ENCODE measurements at places on chromosomes 4 and X.

- no peak for DNase-seq
Measured at GRCh38 chr4:23904639-23905071, 14.8 kb upstream of the PPARGC1A start.

DNA sequence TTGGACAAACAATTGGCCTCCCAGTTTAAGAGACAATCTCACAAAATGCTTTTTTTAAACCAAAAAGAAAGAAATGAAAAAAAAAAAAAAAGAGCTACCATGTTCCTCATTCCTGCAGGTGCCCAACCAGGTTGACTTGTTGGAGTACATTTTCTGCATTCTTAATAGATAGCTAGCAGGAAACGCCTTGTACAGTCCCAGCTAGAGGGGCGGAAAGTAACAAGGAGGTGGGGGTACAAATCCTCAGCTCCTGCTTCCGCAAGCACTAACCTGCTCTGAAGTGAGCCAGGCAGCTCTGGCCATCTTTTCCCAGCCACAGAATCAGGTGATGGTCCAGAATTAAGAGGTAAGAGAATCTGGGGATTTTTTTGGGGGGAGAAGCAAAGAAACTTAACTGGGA, at the start of gene VGLL1:
VGLL1 (plus strand) TSS at position 265 of the 400 bp plus-strand sequence. CDS start 3,806 bp downstream, outside the sequence.
- DNase-seq, result no peak

- no peak for DNase-seq
Measured at GRCh38 chr4:71261633-71262121, 77.1 kb upstream of the SLC4A4 start.

GRCh38 chrX:15310117-15310516, 5.3 kb downstream of the ASB11 start:
- DNase-seq, result no peak

DNA sequence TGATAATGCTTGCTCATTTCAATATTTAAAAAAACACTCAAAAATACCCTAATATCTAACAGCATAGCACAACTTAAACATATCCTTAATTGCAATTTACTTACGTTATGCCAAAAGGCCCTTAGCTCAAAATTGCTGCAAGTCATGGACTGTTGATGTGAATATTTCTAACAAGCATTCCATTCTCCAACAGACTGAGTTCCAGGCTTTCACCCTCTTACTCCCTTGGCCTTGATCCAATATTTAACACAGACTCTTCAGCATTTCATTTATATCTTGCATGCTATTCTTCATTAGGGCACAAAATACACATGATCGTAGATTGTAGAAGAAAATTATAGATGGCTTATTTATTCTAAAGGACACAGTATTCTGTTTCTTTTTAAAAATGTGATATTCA, 96.5 kb downstream of the RNF150 start:
- DNase-seq, result no peak

- DNase-seq, result no peak
Measured at GRCh38 chrX:93791304-93791703, 117.3 kb downstream of the FAM133A start.

GRCh38 chrX:84322083-84322827, 134.3 kb upstream of the RPS6KA6 start:
- no peak for DNase-seq

- no peak for DNase-seq
Measured at GRCh38 chrX:39716401-39716800, 381.4 kb downstream of the BCOR start.

- no peak for DNase-seq
Measured at GRCh38 chr4:157572951-157573350, 352.4 kb downstream of the GRIA2 start.

DNA sequence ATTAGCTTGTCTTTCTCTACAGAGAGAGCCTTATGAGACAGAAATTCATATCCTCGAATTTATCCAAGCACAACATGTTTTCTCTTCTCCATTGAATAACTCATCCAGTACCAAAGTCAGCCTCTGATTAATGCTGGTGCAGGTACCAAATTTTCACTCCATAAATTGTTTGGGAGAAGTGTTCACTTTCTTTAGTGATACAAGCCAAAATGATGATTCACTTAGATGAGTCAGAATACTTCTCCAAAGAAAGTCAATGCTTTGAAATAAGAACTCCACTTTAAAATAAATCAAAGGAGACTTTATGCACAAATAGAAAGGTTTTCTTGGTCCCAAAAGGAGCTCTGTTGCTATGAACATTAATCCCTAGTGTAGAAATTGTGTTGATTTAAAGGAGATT, 60.2 kb downstream of the MAOB start:
- no peak for DNase-seq

GRCh38 chrX:17552044-17552650, 177.1 kb downstream of the NHS start:
- no peak for DNase-seq

DNA sequence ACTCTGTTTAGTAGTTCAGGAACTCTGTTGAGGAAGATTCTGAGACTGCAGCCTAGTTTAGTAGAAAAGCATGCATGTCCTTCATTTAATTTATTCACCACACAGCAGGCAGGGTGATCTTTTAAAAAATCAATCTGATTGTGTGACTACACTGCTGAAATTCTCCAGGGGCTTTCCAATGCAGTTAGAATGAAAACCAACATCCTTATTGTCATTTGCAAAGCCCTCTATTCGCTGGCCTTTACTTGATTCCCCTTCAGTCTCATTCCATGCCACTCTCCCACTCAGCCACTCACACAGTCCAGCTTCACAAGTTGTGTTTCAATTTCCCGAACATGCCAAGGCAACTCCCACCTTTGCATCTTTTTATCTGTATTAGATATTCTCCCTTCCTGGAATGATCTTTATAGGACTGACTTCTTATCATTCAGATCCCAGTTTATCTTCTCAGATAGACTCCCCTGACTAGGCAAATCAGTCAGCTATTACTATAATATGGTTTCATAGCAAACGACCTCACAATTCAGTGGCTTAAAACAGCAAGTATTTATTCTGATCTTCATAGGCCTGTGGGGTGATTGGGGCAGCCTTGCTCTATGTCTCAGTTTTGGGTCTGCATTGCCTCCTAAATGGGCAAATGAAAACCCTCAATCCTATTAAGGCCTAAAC, 21.3 kb upstream of the FTHL17 start:
- no peak for DNase-seq

DNA sequence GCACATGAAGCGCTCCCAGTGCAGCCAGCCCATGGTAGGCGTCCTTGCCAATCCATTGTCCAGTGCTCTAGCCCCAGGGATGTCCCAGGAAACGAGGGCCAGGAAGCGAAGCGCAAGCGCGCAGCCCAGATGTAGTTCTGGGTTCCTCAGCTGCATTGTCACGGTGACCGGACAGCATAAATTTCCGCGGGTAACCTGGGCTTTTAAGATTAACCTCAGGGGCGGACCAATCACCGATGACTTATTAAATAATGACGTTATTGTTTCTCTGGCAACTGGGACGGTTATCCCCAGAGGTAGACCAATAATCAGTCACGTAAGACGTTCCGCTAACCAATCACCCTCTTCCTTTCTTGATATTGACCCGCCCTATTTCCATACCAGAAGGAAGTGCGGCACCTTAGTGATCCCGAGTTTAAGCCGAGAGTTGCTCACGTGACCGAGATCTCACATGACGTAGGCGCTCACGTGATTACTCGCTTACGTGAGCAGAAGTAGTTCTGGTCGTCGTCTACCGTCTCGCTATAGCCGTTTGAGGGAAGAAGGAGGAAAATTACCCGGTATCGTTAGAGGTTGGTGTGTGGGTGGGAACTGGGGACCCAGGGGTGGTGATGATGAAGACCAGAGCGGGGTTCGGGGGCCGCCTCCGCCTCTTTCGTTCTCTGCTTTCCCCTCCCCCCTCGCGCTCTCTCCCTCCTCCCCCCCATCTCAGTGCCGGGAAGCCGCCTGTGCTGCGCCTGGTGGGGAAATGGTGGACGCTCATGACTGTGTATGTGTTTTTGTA, at the start of the genes GLA and HNRNPH2:
GLA (minus strand) TSS at position 178 of the 784 bp plus-strand sequence; CDS start at position 156, 22 bp downstream.
HNRNPH2 (plus strand) TSS at position 475 of the 784 bp plus-strand sequence. CDS start 3,767 bp downstream, outside the sequence.
- DNase-seq, result peak; percentile 68

DNA sequence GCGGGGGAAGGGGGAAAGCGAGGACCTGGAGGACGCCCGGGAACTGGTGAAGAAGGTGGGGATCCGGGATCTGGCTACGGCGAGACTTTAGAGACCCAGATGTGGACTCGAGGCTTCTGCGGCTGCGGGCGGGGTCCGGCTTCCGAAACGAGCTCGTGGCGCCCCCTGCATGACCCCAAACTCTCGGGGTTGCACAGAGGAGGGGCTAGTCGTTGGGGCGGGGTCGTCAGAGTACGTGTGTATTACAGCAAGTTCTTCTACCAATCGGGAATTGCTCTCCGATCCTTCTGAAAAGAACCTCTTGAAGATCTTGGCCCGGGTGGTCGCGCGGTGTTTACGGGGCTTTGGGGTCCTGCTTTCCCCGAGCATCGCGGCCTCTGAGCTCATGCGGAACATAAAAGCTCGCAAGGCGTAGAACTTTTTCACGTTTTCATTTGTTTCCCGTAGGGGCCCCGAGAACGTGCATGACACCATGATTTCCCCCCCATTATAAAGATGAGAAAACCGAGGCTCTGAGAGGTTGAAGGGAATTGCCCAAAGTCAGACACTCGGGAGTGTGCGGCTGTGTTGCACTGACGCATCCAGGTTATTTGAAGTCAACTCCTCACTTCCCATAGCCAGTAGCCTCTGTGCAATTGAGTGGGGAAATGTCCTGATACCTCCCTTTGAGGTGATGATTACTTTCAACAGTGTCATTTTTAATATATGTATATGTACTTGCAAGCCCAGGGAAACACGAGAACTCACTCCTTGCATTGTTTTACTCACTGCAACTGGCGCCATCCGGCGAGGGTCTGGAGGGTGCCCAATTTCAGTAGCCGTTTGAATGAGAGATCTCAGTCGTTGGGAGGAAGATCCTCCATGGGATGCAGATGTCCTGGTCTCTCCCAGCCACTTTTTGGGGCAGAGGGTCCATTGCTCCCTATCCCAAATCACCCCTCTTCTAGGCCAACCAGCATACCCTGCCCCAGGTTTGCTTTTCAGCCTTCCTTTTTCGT, at the start of gene BEND4:
BEND4 (minus strand) TSS at position 149 of the 998 bp plus-strand sequence. CDS start 512 bp downstream, outside the sequence.
- no peak for DNase-seq

DNA sequence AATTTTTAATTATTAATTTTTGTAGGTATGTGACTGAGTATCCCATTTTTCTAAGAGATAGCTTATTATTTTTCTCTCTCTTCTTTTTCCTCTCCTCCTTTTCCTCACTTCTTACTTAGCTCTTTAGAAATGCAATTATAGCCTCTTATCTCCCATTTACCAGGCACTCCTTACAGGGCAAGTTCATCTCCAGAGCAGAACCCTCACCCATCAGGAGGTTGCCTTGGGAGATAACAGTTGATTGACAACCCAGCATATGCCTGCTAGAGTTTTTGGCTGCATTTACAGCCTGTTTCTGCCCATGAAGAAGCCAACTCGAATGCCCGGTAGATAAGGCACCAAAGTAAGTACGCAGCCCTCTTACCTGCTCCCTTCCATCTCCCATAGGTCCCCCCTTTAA, 572.9 kb upstream of the ZFP42 start:
- DNase-seq, result no peak

DNA sequence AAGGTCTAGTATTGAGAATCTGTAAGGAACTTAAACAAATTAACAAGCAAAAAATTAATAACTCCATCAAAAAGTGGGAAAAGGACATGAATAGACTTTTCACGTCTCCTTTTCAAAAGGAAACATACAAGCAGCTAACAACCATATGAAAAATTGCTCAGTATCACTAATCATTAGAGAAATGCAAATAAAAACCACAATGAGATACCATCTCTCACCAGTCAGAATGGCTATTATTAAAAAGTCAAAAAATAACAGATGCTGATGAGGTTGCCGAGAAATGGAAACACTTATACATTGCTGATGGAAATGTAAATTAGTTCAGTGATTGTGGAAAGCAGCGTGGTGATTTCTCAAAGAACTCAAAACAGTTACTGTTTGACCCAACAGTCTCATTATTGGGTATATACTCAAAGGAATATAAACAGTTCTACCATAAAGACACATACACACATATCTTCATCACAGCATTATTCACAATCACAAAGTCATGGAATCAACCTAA, 410.4 kb upstream of the SMIM31 start:
- no peak for DNase-seq

GRCh38 chrX:132226169-132226568, 6.9 kb upstream of the RAP2C start:
- DNase-seq, result no peak

DNA sequence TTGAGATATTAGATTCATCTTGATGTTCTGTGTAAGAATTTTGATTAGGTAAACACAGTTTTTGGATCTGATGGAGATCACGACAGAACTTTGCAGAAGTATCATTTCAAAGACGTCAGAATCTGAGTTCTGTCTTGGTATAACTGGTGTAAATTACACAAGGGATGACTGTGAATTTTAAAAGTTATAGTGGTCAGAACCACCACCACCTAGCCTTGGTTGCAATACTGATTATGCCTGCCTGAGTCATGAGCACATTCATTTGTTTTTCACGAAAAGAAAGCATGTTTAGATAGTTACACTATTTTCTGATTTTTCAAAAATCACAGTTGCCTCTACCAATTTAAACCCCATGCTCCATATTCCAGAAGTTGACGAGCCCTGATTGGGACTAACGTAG, 54.8 kb downstream of the ZFX start:
- no peak for DNase-seq

DNA sequence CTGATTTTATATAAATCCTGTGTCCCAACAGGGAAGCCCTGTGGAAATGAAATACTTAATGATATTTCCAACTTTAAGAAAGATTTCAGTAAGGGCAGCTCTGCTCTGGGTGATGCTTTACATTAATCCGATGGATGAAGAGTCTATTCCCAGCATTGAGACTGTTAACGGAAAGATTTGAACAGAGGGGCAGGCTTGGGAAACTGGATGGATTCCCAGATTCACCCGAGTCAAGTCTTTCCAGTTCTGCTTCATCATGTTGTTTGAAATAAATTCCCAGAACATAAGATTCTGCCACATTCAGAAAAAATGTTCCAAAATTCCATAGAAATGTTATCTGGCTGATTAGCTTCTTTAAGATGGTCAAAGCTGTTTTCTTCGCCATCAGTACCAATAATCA, 246.0 kb downstream of the FBXW7 start:
- no peak for DNase-seq

GRCh38 chrX:123223859-123224258, 39.8 kb downstream of the GRIA3 start:
- no peak for DNase-seq

DNA sequence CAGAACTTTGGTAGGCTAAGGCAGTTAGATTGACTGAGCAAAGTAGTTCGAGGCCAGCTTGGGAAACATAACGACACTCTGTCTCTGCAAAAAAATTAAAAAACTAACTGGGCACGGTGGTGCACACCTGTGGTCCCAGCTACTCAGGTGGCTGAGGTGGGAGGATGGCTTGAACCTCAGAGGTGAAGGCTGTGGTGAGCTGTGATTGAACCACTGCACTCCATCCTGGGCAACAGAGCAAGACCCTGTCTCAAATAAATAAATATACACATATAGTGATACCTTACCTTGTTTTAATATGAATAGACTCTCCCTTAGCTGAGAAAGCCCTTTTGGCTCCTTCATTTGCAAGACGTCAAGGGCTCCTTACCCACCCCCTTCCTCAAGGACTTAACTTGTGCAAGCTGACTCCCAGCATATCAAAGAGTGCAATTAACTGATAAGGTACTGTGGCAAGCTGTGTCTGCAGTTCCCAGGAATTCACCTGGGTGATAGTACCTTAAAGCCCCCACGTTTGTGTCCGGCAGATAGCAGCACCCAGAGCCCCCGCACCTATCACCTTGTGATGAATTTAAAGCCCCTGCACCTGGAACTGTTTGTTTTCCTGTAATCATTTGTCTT, 655.6 kb upstream of the GALNTL6 start:
- no peak for DNase-seq

GRCh38 chr4:38466401-38466800, 197.6 kb upstream of the KLF3 start:
- no peak for DNase-seq

- DNase-seq, result no peak
Measured at GRCh38 chrX:74579597-74580198, 34.7 kb downstream of the RLIM start.

Data from stimulated activated CD8-positive, alpha-beta memory T cell treated with anti-CD3 and anti-CD28 coated beads, Interleukin-7, amount 100 ng/mL, for 1 hour (primary cell).